ENCODE measurements at places on chromosomes 3 and 15.
A peak's percentile ranks its signal among the peaks of the same experiment; 100 is the strongest.

DNA sequence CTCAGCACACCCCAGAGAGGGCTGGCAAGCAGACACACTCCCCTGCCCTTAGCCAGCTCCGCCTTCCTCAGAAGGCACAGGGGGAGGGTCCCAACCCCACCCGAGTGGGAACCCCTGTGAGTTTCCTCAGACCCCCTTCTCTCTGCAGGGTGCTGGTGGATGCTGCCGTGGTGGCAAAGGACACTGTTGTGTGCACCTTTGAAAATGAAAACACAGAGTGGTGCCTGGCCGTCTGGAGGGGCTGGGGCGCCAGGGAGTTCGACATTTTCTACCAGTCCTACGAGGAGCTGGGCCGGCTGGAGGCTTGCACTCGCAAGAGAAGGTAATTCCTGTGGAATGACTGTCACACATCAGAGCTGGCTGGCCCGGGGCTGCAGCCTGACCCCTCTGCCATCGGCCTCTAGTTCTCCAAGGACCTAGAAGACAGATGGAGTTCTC, 149.4 kb downstream of the LRRK1 start:
- DNase-seq = no peak

DNA sequence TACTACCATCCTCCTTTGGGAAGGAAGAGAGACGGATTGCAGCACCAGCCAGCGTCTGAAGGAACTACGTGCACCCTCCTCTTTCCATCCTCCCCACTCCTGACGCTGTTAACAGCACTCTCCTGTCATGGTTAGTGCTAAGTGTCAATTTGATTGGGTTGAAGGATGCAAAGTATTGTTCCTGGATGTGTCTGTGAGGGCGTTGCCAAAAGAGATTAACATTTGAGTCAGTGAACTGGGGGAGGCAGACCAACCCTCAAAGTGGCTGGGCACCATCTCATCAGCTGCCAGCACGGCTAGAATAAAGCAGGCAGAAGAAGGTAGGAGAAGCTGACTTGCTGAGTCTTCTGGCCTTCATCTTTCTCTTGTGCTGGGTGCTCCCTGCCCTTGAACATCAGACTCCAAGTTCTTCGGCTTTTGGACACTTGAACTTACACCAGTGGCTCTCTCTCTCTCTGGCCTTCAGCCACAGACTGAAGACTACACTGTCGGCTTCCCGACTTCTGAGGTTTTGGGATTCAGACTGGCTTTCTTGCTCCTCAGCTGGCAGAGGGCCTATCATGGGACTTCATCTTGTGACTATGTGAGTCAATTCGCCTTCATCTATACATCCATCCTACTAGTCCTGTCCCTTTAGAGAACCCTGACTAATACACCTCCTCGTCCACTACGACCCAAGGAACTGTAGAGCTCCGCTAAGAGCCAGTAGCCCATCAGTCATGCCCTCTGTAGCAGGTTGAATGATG, 128.2 kb upstream of the HES1 start:
- no peak for DNase-seq

- DNase-seq = no peak
Measured at GRCh38 chr3:59052803-59053411, 3.1 kb upstream of the CFAP20DC start.

- no peak for DNase-seq
Measured at GRCh38 chr3:155065537-155065936, 14.6 kb upstream of the MME start.

DNA sequence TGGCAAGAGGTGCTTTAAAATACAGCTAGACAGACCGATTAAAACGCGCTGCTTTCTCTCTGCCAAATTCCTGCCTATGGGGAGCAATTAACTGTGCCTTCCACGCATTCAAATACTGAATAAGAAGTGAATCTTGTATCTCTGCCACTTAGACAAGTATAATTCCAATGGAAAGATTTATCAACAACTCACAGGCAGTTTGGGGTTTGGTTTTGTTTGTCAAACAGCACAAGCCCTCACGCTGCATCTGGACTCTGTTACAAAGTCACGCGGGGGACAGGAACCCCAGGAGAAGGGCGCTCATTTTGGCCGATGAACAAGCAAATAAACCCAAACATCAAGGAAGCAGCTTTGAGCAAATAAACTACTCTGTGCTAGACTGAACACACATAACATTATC, 61.8 kb upstream of the TMCO5A start:
- no peak for DNase-seq

- DNase-seq = no peak
Measured at GRCh38 chr3:148763156-148763680, 64.4 kb upstream of the CPB1 start.

- DNase-seq = no peak
Measured at GRCh38 chr3:122214711-122215110, 31.2 kb downstream of the CASR start.

GRCh38 chr3:69297501-69297900, 88.4 kb downstream of the FRMD4B start:
- no peak for DNase-seq

DNA sequence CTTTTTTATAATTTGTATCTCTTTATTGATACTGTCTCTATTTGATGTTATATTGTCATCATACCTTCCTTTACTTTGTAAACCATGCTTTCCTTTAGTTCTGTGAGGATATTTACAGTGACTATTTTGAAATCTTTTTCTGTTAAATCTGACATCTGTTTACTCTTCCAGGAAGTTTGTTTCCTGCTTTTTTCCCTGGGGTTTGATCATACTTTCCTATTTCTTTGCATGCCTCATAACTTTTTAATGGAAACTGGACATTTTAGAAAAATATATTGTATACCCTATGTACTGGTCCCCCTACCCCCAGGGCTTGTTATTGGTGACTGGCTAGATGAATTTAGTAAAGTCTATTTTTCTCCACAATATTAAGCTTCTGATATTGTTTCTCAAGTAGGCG, 115.1 kb downstream of the C3orf70 start:
- no peak for DNase-seq

GRCh38 chr3:71247221-71247957, 336.1 kb downstream of the FOXP1 start:
- DNase-seq = no peak

GRCh38 chr3:98718730-98719129, 44.4 kb upstream of the ST3GAL6 start:
- no peak for DNase-seq

DNA sequence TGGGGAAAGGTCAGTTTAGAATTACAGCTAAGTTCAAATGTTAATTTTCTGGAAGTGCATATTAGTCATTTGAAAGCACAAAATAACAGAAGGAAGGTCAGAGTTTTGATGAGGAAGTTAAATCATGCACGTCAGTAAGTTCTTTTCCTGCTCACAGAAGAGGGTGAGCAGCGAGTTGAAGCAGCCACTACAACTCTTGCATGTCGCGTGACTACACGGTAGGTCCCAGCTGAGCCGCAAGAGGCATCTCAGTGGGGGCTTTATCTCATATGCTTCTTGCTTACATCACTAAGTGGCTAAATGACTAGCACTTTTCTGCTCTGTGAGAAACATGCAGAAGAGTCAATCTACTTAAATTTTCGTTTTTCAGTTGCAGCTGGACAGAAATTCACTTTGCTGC, 21.3 kb upstream of the SEC62 start:
- peak; percentile 17 for DNase-seq

DNA sequence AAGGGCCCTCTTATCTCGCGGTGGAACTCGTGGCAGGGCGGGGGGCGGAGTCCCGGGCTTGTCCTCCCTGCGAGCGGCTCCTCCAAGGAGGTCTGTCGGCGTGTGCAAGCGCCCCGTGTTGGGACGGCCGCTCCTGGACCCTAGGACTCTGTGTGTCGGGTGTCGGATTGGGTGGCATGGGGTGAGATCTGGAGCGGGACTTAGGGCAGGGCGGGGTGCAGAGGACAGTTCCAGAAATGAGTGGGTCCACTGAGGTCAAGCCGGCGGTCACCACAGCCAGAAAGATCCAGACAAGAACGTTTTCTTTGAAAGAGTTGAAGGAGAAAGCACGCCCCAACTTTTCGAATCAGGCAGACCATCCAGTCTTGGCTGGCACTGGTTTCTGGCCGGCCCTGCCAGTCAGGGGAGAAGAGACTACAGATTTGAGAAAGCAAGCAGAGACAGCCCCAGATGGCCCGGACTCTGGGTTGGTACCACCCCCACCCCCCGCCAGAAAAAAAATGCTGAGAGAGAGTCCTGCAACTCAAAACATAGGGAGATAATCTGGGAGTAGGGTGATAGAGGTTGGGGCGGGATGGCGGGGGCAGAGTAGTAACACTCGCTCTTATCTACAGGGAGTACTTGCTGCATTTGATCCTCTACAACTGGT, 784 bp upstream of the CISH start:
- no peak for DNase-seq

DNA sequence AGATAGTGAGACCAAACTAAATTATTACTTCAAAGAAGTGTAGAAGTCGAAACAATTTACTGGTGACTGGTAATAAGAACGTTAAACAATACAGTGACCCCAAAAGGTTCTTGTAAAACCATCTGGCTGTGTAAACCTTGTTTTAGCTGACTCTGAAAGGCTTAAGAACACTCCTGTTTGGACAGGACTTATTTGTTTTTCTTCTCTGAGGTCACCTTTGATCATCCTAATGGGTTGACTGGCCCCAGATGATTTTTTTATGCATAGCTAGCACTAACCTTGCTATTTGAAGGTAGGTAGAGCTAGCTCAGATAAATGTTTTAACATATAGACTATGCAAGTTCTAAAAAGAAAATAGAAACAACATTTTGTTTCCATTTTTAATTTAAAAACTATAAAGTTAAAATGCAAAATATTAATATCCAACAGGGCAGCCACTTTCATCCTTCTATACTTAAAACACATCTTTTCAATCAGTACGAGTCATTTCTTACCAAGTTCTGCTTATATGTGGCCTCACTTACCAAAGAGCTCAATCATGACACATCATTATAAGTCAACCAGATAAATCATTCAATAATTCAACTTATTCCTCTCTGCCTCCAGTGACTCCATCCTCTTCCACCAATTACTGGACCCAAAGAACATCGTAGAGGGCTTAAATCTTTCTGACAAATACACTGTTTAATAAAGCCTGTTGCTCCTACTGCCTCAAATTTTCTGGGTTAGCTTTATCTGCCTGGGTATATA, 158.8 kb downstream of the SSR3 start:
- DNase-seq = no peak

GRCh38 chr15:41777421-41777973, 3.2 kb downstream of the MAPKBP1 start:
- DNase-seq = no peak

GRCh38 chr15:96276438-96277210, 53.9 kb upstream of the NR2F2 start:
- no peak for DNase-seq

Data from stimulated activated CD4-positive, alpha-beta T cell treated with anti-CD3 and anti-CD28 coated beads, Interleukin-12 subunit alpha, Interleukin-12 subunit beta, amount 100 ng/mL, for 48 hours (primary cell).